ENCODE measurements at places on chromosomes 3 and 15. TPM values are rescaled to one million over a fixed set of nuclear protein-coding genes. Genes with fewer than 3 reads are reported as not detected.
A peak's percentile ranks its signal among the peaks of the same experiment; 100 is the strongest.

- DNase-seq = no peak
Observed at GRCh38 chr3:98968824-98969223, 67.3 kb upstream of the DCBLD2 start.

GRCh38 chr15:70687482-70687881 lies 75.9 kb downstream of the UACA start:
- DNase-seq = no peak

DNA sequence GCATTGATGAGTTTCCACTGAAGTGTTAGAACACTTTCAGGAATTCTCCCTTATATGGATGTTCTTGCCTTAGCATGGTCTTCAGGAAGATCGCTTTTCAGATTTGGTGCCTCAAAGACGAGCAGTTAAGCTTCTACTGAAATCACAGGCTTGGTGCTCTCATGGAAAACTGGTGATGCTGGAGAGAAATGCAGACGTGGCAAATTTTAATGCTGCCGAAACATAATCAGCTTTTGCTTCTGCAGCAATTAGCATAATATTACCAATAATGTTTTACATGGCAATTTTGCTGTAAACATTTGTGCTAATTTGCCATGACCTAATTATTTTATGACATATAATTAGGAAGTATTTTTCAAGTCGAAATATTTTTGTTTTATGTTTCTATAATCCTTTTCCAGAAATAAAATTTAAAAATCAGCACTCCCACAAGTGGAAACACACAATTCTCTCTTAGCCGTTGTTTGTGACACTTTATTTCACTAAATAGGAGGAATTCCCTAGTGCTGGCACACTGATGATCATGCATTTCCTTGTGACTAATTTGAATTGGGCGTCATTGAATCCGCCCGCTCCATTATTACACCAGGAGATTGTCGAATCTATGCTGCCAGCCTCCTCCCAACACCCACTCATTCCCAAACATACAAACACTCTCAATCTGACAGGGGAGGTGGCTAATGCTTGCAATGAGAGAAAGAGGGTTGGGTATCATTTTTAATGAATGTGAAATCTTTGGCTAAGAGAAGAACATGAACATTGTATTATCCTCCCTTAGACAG lies 506.8 kb upstream of the PPP2R3A start:
- DNase-seq = no peak

SPATA12 gene
- 0.14 TPM for total RNA-seq

TLR9 gene
- total RNA-seq = not detected

DNA sequence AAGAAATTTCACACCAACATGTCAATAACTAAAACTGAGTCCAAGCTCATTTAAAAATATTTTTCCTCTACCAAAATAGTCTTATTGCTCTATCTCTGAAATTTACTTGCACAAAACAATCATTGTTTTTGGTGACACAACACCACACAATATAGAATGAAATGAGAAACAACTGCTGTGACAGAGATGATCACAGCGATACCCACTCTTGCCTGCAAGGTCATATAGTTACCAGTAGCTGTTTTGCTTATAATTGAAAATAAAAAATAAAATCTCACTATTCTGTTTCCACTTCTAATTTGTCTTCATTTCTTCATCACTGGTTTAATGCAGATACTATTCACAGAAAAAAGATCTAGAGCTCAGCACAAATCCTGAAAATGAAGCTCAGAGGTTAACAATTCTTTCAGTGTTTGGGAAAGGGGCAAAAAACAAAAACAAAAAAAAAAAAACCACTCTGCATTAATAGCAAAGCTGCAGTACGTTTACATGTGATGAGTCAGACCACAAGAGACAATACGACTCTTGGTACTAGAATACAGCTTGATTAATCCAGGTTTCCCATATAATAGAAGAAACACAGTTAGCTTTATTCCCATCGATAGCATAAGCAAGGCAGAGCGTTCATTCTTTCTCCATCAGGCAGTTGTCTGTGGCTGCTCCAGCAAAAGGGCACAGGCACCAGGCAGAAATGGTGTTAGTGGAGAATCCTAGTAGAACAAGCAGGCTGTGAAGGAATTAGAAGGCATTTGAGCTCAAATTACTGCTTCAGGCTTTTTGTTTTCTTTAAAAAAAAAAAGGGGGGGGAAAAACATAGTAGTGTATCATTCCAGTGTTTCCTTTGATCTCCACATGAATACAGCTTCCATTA lies 773 bp downstream of the ANKRD28 start:
- DNase-seq = peak; percentile 82

DNA sequence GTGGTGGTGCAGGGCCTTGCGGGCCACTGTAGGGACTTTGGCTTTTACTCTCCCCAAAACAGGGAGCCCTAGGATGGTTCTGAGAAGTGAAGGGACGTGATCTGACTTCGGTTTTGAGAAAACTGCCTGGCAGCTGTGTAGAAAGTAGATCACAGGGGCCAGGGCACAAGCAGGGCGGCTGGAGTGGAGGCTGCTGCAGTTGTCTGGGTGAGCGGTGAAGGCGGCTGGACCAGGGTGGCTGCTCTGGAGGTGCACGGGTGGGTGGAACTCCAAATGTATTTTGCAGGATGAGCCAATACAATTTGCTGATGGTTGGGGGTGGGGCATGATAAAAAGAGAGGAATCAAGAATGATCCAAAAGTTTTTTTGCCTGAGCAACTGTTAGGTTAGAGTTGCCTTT lies 29.8 kb upstream of the TRH start:
- no peak for DNase-seq

- DNase-seq = peak; percentile 68
Observed at GRCh38 chr15:52331490-52332240, 36.1 kb upstream of the MYO5C start.

ADAMTS17 gene
- total RNA-seq = not detected

DNA sequence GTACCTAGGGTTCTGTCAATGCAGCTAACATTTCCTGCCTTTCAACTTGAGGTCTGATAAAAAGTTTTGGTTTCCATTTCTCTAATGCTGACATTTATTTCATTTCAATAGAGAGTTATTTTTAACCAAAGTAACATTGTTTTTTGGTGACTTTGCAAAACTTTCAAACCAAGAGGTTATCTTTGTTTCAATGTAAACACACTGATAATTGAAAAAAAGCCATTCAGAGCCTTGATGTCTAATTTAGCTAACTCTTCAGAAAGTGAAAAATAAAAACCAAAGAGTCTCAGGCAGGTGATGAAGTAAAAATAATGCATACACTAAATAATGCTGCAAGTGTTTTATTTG lies 9.6 kb upstream of the TIPARP start:
- DNase-seq = no peak

- peak; percentile 7 for DNase-seq
Observed at GRCh38 chr3:172905451-172905850, 154.9 kb downstream of the ECT2 start.

DNA sequence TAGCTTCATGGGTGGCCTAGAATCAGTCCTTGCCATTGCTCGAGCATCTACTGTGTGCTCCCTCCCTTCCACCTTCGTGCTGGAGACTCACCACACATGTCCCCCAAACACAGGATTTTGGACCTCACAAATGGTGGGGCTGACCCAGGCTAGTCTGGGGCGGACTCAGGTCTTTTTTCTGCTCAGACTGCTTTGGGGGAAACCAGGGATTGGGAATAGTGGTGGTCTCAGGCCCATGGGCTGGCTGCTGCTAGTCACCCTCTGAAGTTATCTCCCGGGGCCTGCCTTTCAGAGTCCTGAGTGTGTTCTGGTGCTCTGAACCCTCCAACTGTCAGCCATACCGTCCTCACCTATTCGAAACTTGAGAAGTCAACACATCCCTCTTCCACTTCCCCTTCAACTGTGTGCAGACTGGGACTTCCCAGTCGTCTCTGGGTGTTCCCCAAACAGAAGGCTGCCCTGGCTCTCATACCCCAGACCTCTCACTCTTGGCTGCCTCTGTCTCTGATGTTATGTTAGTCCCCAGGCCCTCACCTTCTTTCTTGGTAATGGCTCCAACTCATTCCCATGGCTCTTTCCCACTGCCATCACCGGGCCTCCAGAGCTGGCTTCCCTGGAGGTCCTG lies 46.0 kb downstream of the PPCDC start:
- no peak for DNase-seq

GRCh38 chr3:37580237-37580636 lies 281.4 kb upstream of the CTDSPL start:
- DNase-seq = no peak

GRCh38 chr3:177773717-177774116 lies 576.4 kb upstream of the TBL1XR1 start:
- no peak for DNase-seq

Measured in endothelial cell of umbilical vein (primary cell).